HT1080 (cell line): ENCODE measurements at places on chromosomes 7 and 10.
A peak's percentile ranks its signal among the peaks of the same experiment; 100 is the strongest.

- no peak for DNase-seq
These were observed 40.3 kb upstream of the LHFPL3 start for GRCh38 chr7:104288137-104288536.

- DNase-seq, result no peak
These were observed 85.4 kb downstream of the PCLO start for GRCh38 chr7:83077328-83077727.

DNA sequence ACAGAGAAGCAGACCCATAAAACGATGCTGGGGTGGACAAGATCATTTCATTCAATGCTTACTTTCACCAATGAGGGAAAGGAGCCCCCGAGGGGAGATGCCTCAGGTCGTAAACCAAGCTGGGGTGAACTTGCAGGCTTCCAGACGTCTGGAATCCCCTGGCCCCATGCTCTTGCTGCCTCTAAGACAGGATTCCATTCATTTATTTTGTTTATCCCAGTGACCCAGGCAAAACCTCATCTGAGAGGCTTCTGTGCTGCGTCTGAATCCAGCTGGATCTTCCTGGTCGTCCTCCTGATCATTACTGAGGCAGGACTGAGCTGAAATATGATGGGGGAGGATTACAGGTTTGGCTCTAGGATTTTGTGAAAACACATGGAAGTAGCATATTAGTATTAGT is 182.9 kb downstream of the MYOF start:
- DNase-seq, result no peak

- DNase-seq, result no peak
These were observed 157.6 kb upstream of the ADARB2 start for GRCh38 chr10:1894912-1895311.

GRCh38 chr10:14271621-14272020 is 59.1 kb downstream of the FRMD4A start:
- DNase-seq, result no peak

DNA sequence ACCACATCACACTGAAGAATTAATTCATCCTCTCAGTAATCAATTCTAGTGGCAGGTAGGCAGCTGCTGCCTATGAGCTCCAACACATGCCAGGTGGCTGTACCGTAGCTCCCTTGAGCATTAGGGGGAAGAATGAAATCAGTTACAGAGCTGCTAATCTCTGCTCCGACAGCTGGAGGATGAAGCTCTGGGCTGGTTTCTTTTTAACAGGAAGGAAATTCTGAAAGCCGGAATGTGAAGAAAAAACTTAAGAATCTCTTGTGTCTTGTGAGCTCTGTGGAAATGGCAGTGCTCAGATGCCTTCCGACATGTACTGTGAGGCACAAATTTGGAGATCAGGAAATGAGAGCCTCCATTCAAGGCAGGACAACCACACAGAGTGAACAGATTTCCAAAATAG is 2.8 kb upstream of the AHCYL2 start:
- DNase-seq, result no peak

GRCh38 chr7:45872116-45873034 is 507 bp downstream of the CCDC201 start:
- no peak for DNase-seq

GRCh38 chr10:69969977-69970376 is 82.7 kb upstream of the MACROH2A2 start:
- DNase-seq, result no peak

DNA sequence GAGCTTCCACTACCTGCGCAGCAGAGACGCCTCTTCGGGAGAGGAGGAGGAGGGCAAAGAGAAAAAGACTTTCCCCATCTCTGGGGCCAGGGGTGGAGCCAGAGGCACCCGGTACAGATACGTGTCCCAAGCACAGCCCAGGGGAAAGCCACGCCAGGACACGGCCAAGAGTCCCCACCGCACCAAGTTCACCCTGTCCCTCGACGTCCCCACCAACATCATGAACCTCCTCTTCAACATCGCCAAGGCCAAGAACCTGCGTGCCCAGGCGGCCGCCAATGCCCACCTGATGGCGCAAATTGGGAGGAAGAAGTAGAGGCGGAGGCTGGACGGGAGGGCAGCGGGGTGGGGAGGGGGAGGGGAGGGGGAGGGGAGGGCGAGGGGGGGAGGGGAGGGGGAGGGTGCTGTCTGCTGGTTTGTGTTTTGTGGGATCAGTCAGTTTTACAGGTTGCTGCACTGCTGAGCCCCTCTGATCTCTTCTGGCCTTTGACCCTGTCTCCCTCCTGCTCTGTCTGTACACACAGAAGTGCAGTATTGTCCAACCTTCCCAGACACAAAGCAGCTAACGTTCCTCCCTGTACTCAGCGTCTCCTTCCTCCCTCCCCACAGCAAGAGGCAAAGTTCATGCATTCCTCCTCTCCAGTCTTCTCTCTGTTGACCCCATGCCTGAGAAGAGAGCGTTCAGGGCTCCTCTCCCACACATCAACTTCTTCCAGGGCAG is 9.3 kb downstream of the UCN3 start:
- no peak for DNase-seq

- no peak for DNase-seq
These were observed 91.1 kb downstream of the MAD1L1 start for GRCh38 chr7:2141651-2142050.

GRCh38 chr10:104291439-104291951 is 22.5 kb downstream of the GSTO2 start:
- DNase-seq, result peak; percentile 89
